ENCODE measurements at places on chromosomes 7 and 10. TPM values are rescaled to one million over a fixed set of nuclear protein-coding genes. Genes with fewer than 3 reads are reported as not detected.

STN1 gene
- total RNA-seq = 23.6 TPM

HERPUD2 gene
- total RNA-seq = 32.1 TPM

SLC29A4 gene
- total RNA-seq = 8.8 TPM

NUTM2B gene
- total RNA-seq = 0.67 TPM

NODAL gene
- total RNA-seq = not detected

FAM24A gene
- not detected for total RNA-seq

GLI3 gene
- 1.4 TPM for total RNA-seq

GRCh38 chr7:22979861-22980260, 34.1 kb downstream of the HYCC1 start:
- no peak for DNase-seq

DNA sequence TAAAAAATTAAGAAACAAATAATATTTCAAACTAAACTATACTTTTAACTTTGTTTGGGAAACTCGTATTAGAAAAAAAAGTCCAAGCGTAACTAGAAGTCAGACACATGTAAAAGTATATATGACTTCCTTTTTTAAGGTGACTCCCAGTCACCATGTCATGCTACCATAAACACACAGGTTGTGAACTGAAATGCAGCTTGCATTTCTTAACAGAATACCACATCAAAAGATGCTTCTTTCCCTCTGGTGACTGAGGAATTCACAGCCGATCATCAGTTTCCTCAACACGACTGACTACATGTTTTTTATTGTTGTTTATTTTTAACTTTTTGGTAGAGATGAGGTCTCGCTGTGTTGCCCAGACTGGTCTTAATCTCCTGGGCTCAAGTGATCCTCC, 445.0 kb downstream of the PARD3 start:
- no peak for DNase-seq

DNA sequence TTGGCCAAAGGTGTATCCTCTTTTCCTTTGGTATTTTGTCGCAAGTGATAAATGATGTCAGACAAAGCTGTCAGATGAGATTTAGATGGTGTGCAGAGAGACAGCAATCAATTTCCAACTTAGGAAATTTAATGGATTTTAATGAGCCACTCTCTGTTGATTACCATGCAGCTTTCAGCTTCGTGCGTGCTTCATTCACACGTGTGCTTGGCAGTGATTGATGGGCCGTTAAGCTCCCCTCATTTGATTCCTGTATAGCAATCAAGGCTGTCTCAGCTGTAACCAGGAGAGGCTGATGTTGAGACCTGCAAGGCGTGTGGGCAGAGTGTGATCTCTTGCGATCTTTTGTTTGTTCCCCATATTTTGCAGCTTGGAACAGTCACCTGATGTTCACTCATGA, 439.6 kb downstream of the CALN1 start:
- DNase-seq = no peak

DNA sequence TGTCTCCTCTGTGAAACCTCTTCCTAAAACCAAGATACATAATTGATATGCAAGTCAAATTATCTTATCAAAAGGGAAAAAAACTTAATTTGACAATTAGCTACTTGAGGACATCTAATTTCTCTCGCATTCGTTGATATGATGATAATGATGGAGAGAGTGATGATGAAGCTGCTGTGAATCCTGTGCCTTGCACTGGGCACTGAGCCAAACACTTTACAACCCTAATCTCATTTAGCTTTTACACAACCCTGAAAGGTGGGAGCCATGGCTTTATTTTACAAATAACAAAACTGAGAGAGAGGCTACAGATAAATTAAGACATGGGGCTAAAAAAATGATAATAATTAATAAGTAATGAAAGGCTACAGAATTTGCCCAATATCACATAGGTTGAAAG, 176.0 kb downstream of the NOC3L start:
- no peak for DNase-seq

GRCh38 chr10:71844695-71845094, 6.4 kb downstream of the PSAP start:
- no peak for DNase-seq

- no peak for DNase-seq
Measured at GRCh38 chr7:122762071-122762470, 59.3 kb upstream of the RNF148 start.

DNA sequence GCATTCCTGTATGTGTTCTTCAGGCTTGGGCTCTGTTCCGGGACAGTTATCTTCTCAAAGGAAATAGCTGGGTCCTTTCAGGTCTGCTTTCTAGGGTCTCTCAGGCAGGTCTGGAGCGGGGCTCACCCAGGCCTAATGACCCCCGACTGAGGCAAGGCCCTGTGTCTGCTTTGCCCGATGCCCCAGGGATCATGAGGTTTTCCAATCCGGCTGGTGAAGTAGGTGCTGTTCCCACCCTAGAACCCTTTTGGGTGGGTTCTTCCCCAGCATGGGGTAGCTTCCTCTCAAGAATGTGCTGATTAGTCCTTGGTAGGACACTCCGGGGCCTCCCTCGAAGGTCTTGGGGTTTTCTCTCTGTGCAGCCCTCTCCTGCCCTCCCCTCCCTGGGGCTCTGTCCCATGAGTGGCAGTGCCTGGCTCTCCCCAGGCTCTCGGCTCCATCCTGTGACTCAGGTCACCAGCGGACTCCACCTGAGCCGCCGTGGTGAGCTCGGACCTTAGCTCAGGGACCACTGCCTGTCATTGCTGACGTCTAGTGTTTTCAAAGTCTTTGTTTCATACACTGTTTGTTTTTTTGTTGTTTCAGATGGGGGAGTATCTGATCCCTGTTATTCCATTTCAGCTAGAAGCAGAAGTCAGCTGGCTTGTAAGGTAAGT, 71.0 kb upstream of the NKX6-2 start:
- DNase-seq = no peak

- DNase-seq = no peak
Measured at GRCh38 chr7:131908714-131909113, 352.3 kb upstream of the PODXL start.

DNA sequence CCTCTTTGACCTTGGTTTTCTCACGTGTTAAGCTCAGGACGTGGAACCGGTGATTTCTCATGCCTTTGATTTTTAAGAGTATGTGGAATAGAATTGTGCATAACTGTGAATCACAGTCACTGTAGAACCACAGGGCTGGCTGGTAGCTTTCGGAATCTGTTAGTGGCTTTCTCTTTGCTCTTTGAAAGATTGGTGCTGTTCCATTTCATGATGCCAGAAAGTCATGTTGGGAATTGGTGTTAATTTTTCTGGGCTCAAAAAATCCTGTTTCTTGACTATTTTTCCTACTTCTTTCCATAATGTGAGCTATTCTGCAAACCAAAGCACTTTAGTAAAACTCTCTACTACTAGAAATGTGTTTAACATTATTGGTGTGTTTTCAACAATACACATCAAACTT, 73.0 kb downstream of the CACNB2 start:
- no peak for DNase-seq

DNA sequence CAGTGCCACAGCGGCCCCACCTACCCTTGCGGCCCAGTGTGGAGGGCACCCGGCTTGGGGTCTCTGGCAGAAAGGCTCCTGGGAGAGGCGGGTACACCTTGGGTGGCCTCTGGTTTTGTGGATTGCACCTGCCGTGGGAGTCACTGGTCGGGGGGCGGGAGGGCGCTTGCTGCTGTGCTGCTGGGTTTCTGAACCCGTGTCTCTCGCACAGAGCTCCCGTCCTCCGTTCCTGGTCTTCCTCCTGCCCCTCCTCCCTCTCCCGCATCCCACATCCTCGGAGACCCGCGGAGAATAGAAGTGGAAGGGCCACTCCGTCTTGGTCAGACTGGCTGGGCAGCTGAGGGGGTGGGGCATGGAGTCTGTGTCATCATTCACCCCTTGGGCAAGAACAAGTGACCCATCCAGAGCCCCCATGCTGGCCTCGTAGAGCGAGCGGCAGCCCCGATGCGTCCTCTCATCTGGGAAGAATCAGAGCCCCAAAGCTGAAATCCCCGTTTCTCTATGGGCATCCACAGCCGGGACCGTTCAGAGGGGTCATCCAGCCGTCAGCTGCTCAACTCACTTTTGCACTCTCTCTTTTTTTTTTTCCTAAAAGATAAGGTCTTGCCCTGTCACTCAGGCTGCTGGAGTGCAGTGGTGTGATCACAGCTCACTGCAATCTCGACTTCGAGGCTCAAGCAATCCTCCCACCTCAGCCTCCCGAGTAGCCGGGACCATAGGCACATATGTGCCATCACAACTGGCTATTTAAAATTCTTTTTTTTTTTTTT, 4.0 kb downstream of the MAFK start:
- no peak for DNase-seq
